Activated naive CD4-positive, alpha-beta T cell treated with anti-CD3 and anti-CD28 coated beads for 36 hours (primary cell): ENCODE measurements at places on chromosomes 6 and 20.

DNA sequence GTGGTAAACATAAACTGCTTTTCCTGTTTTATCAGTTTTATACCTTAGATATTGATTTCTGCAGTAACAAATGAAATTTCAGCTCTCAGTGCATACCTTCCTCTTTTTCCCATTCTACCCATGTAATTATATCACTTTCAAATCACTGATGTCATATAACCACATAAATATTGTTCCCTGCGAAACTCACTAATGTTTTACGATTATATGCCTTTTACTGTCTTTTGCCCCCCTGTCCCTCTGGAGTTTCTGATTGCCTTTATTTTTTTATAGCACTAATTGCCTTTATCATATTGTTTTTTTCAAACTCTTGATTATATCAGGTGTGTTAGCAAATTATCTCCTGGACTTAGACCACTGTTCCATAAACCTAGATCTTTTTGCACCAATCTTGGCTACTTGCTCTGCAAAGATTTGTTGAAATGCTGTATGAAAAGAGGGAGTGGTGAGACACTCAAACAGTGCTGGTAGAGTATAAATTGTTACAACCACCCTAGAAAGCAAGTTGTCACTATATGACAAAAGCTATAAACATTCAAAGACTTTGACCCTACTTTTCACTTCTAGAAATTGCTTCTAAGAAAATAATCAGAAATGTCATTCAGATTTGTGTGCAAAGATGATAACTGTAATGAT, 29.6 kb upstream of the EDN1 start:
- no peak overlapping the region for H3K27ac ChIP-seq
- no peaks in the 10 kb centered on the region for H3K36me3 ChIP-seq
- no peak for DNase-seq
- H3K4me1 ChIP-seq, result no peaks in the 10 kb centered on the region
- H3K27me3 ChIP-seq, result no peaks in the 10 kb centered on the region
- no peak overlapping the region for H3K4me3 ChIP-seq

GRCh38 chr20:45340951-45341350, 7.3 kb downstream of the SDC4 start:
- no peak overlapping the region for H3K4me3 ChIP-seq
- peaks cover 4% of the 10 kb centered on the region for H3K36me3 ChIP-seq
- H3K4me1 ChIP-seq, result peaks cover 14% of the 10 kb centered on the region
- no peaks in the 10 kb centered on the region for H3K27me3 ChIP-seq
- no peak for DNase-seq
- no peak overlapping the region for H3K27ac ChIP-seq

DNA sequence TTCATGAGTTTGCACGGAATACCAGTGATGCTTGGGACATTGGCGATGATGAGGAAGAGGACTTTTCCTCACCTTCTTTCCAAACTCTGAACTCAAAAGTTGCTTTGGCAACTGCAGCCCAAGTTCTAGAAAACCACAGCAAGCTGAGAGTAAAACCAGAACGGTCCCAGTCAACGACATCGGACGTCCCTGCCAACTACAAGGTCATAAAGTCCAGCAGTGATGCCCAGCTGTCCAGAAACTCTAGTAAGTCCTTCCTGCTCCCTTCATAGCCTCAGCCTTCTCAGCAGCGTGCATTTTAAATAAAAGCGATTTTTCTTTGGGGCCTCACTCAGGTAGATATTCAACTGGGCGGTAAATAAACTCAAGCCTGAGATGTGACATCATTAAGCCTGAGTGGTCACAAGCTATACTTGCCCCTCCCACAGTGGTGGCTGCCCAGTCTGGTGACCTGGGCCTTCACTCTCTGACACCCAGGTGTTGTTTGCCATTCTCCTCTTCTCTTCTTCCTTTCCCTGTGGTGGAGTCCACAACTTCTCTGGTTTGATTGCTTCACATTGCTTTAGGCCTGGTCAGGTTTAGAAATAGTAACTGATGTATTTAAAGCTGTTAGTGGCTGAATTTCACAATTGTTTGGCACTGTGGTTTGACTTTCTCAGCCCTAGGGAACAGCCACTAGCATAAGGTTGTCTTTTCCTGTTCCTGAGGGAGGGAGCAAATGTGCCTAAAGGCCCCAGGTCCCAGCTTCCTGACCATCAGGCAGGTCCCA, 21.6 kb upstream of the TMEM217 start:
- no peaks in the 10 kb centered on the region for H3K27me3 ChIP-seq
- no peak overlapping the region for H3K27ac ChIP-seq
- H3K4me1 ChIP-seq, result peaks cover 22% of the 10 kb centered on the region
- H3K4me3 ChIP-seq, result no peak overlapping the region

GRCh38 chr6:167442796-167443680, 118.2 kb downstream of the TTLL2 start:
- H3K4me3 ChIP-seq, result no peak overlapping the region
- peaks cover 2% of the 10 kb centered on the region for H3K27me3 ChIP-seq
- DNase-seq, result no peak
- no peak overlapping the region for H3K27ac ChIP-seq
- no peaks in the 10 kb centered on the region for H3K4me1 ChIP-seq
- H3K36me3 ChIP-seq, result no peaks in the 10 kb centered on the region

DNA sequence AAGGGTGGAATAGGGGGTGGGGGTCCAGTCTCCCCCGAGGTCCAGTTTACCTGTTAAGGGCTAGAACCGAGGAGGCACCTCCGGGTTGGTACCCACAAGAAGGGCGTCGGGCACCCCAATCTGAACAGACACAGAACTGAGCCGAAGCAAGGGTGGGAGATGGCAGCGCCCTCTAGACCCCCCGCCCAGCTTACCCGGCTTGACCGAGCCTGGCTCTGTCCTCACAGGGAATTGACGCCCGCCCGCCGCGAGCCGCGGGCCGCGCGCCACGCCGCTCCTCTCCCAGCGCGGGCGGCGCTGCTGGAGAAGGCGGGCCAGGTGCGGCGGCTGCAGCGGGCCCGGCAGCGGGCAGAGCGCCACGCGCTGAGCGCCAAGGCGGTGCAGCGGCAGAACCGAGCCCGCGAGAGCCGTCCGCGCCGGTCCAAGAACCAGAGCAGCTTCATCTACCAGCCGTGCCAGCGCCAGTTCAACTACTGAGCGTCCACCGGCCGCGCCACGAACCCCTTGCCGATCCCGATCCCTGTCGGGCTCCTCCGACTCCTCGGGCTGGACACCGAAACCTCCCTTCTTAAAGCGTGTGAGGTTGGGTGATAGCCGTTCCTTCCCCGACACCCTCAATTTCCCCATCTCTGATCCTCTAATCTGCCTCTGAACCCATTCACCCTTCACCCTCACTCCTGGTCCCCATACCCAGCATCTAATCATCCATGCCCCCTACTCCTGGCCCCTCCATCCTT, 5.9 kb downstream of the TP53INP2 start:
- no peak for DNase-seq
- peaks cover 3% of the 10 kb centered on the region for H3K36me3 ChIP-seq
- H3K4me1 ChIP-seq, result peaks cover 11% of the 10 kb centered on the region
- peak overlapping the region; percentile 80 for H3K4me3 ChIP-seq
- H3K27ac ChIP-seq, result no peak overlapping the region

DNA sequence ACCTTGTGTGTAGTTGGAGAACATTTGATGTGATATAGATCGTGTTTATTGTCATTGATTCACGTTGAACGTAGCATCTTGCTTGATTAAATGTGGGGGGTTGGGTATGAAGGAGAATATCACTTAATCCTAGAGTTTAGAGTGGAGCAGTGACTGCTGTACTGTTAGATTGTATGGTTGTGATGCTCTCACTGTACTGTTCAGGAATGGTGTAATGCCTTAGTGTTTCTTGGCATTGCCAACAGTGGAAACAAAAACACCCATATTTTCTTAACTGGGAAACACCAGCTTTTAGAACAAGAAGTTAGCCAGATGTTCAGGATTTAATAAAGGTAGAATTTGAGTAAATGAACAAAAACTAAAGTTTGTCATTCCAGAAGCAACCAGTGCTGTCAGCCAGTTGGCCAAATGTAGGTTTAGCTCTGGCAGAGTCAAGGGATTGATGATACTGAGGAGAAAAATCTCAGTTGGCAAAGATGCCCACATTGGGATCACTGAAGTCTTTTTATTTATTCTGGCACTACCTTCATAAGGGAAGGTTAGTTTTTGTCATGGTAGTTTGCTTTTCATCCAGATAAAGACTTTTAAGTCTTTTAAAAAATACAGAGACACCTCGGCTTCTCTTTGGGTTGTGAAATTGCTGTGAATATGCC, 129.9 kb downstream of the JARID2 start:
- H3K36me3 ChIP-seq, result peaks cover 21% of the 10 kb centered on the region
- no peak overlapping the region for H3K27ac ChIP-seq
- no peaks in the 10 kb centered on the region for H3K27me3 ChIP-seq
- DNase-seq, result no peak

GRCh38 chr20:15071085-15071808, 733.8 kb upstream of the FLRT3 start:
- H3K36me3 ChIP-seq, result no peaks in the 10 kb centered on the region
- DNase-seq, result no peak
- H3K27ac ChIP-seq, result no peak overlapping the region

- no peak for DNase-seq
- H3K27ac ChIP-seq, result no peak overlapping the region
- H3K36me3 ChIP-seq, result no peaks in the 10 kb centered on the region
- H3K4me1 ChIP-seq, result peaks cover 3% of the 10 kb centered on the region
- peaks cover 53% of the 10 kb centered on the region for H3K27me3 ChIP-seq
These were observed 31.8 kb downstream of the PHACTR1 start for GRCh38 chr6:12748411-12748810.

GRCh38 chr6:143961886-143962878, 45.9 kb downstream of the PLAGL1 start:
- no peaks in the 10 kb centered on the region for H3K36me3 ChIP-seq
- no peak overlapping the region for H3K27ac ChIP-seq
- H3K27me3 ChIP-seq, result no peaks in the 10 kb centered on the region
- H3K4me1 ChIP-seq, result no peaks in the 10 kb centered on the region
- DNase-seq, result no peak
- H3K4me3 ChIP-seq, result no peak overlapping the region

DNA sequence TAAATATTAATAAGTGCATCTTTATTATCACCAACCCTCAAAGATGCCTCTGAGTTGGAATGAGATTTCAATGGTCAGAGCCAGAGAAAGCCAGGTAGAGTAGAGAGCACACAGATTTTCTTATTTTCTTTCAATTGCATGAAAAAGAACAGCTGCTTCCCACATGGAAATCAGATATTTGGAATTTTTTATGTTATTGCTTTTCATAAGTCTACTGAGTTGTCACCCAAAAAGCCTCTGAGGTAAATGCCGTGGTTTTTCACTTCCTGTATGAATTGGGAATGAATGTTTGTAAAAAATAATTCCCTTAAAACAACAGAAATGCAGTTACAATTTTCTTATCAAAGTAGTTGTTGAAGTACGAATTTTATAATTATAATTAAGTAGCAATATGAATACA, 563.1 kb downstream of the RFPL4B start:
- no peak for DNase-seq
- H3K36me3 ChIP-seq, result no peaks in the 10 kb centered on the region
- H3K27me3 ChIP-seq, result no peaks in the 10 kb centered on the region
- no peak overlapping the region for H3K27ac ChIP-seq

- H3K4me3 ChIP-seq, result no peak overlapping the region
- peaks cover 38% of the 10 kb centered on the region for H3K4me1 ChIP-seq
- H3K27ac ChIP-seq, result no peak overlapping the region
- no peaks in the 10 kb centered on the region for H3K27me3 ChIP-seq
- peaks cover 4% of the 10 kb centered on the region for H3K36me3 ChIP-seq
These were observed 3.8 kb downstream of the TRAF3IP2 start for GRCh38 chr6:111601886-111602285.

GRCh38 chr6:129242546-129242945, 359.6 kb downstream of the LAMA2 start:
- H3K4me1 ChIP-seq, result no peaks in the 10 kb centered on the region
- no peak for DNase-seq
- no peaks in the 10 kb centered on the region for H3K36me3 ChIP-seq
- no peak overlapping the region for H3K27ac ChIP-seq

DNA sequence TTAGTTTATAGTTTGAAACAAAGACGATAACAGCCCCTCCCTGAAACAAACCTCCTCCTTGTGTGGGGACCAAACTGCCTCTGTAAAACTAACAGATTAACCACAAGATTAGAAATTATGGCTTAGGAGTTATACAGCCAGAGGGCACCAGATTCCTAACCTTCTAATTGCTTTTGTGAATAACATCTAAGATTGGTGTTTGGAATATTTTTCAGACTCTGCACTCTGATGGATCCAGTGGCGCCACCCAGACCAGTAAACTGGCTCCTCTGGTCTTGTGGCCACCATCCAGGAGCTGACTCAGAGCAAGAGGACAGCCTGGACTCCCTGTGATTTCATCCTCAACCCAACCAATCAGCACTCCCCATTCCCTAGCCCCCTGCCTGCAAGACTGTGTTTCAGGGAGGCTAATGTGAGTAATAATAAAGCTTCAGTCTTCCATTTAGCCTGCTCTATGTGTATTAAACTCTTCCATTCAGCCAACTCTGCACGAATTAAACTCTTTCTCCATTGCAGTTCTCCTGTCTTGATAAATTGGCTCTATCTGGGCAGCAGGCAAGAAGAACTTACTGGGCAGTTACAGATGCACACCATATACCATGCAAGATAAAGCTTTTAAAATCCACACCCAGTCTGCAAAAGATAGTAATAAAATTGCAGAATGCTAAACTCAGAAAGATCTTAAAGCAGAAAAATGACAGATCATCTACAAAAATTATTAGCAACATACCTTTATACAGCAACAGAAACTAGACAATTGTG, 58.5 kb upstream of the SLC22A16 start:
- peaks cover 19% of the 10 kb centered on the region for H3K4me1 ChIP-seq
- H3K4me3 ChIP-seq, result no peak overlapping the region
- no peaks in the 10 kb centered on the region for H3K27me3 ChIP-seq
- no peaks in the 10 kb centered on the region for H3K36me3 ChIP-seq
- no peak for DNase-seq

DNA sequence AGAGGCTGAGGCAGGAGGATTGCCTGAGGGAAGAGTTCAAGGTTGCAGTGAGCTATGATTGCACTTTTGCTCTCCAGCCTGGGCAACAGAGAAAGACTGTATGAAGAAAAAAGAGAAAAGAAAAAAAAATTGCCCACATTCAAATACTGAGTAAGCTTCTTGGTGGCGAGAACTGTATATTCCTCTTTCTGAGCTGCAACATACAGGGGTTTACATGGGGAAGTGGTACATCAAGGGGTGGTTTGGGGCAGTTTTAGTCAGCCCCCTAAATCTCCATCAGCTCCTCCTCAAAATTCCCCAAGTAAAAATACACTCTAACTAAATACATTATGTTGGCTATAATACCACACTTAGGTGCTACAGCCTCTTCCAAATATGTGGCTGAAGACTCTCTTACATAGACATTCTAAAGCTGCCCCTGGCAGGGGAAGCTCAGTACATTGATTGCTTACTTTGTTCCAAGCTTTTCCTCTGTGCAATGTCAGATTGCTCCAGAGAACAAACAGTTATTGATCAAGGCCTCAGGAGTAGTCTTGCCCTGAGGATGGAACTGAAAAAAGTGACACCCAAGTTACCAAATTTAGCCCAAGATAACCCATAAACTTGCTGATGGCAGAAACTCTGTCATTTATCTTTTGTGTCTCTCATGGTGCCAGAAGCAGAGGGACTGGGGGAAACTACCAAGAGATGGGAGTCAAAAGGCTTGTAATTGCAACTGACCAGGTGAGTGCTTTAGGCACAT, 107.4 kb upstream of the RIPOR2 start:
- peak overlapping the region; percentile 92 for H3K4me3 ChIP-seq
- peak overlapping the region; percentile 97 for H3K27ac ChIP-seq
- peaks cover 59% of the 10 kb centered on the region for H3K4me1 ChIP-seq
- no peak for DNase-seq
- H3K36me3 ChIP-seq, result peaks cover 6% of the 10 kb centered on the region
